ENCODE measurements at places on chromosomes 13 and 19.
A peak's percentile ranks its signal among the peaks of the same experiment; 100 is the strongest.

DNA sequence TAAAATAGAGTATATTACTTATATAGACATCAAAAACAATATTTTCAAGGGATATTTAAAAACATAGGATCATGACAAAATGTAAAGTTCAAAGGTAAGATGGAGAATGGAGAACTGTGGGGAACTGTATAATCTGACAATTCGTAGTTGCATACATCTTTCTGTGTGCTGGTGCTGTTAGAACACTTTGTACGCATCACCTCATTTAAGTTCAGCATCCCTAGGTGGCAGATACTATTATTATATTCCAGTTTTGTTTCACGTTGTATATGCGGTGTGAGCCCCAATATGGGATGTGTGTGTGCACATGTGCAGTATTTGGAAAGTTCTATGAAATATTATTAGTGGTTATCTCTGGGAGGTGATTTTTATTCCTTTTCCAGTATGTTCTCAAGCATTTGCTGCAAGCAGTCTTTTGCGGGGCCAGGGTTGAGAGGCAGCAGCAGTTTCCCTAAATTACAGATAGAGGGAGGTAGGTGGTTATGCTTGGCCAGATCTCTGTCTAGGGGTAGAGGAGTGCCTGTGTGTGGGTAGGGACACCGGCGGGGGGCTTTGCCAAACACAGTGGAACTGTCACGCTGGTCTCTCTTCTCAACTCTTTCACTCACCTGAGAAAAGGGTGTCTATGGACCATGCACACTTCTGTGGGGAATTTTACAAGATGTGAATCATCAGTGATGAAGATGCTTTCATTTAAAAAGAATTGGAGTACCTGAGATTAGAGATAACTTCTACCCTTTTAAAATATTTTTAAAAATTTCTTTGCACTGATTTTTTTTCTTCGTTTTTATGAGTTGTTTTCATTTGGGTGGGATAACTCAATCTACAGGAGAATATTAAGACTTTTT is 55.6 kb upstream of the ALOX5AP start:
- DNase-seq = peak; percentile 45

DNA sequence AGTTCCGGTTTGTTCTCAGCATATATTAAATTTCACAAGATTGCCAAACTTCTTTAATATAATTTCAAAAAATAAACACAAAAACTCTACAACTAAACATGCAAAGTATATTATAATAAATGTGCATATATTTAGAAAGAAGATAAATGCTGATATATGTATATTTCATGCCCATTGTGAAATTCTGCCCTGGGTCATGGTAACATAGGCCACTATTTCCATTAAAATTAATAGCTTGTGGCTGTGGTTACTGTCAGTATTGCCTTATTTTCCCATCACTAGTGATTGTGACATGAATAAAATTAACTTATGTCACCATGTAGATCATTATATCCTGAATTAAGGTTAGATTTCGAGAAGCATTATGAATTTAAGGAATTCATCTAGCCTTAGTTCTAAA is 410.9 kb downstream of the DACH1 start:
- no peak for DNase-seq

- DNase-seq = no peak
Observed at GRCh38 chr13:61030445-61030844, 385.2 kb downstream of the PCDH20 start.

DNA sequence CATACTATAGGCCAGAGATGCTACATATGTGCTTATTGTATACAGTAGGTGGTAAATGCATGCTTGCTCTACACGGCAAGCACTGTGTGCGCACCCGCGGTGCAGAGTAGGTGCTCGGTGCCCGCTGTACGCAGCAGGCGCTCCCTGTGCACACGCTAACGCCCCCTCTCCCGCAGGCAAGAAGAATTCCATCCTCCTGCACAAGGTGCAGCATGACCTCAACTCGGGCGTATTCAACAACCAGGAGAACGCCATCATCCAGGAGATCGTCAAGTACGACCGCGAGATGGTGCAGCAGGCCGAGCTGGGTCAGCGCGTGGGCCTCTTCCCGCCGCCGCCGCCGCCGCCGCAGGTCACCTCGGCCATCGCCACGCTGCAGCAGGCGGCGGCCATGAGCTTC is 17.7 kb downstream of the POLRMT start:
- no peak for DNase-seq

GRCh38 chr13:110373617-110374016 is 66.5 kb downstream of the COL4A2 start:
- no peak for DNase-seq

GRCh38 chr13:27270594-27271520 is at the start of gene RASL11A:
RASL11A (plus strand) TSS chr13:27270830; CDS start chr13:27270945, 115 bp downstream.
- peak; percentile 66 for DNase-seq

- DNase-seq = no peak
Observed at GRCh38 chr13:99344610-99345208, 37.5 kb upstream of the GPR183 start.

DNA sequence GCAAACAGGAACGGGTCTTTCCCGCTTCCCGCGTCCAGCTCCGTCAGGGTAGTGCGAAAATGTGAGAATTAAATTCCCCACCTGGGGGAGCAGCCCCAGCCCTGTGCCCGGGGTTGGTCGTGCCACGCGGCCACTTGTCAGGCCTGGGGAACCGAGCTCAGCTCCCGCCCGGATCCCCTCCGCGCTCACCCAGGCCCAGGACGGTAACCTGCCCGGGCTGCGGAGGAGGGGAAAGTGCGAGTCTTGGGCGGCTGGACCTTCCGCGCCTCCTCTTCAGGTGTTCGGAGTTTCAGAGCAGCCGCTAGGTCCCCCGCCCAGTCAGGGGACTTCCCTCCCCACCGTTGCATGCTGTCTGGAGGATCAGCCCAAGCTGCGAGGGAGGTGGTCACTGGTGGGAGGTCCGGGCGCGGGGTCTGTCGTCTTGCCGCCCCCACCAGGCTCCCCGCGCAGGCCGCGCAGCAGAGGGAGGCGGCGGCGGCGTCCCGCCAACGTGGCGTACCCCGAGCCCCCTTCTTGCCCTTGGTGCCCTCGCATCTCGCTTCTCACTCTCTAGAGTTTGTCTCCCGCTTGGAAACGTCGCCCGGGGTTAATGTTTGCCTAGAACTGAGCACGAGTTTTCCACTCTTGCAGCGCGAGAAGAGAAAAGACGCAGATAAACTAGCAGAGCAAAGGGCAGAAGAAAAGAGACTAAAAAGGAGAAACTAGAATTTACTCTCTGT is 8.1 kb downstream of the URAD start:
- no peak for DNase-seq

- DNase-seq = no peak
Observed at GRCh38 chr19:41159881-41160280, 33.1 kb upstream of the CYP2S1 start.

GRCh38 chr13:99051768-99052455 is 74.0 kb upstream of the DOCK9 start:
- DNase-seq = peak; percentile 28

DNA sequence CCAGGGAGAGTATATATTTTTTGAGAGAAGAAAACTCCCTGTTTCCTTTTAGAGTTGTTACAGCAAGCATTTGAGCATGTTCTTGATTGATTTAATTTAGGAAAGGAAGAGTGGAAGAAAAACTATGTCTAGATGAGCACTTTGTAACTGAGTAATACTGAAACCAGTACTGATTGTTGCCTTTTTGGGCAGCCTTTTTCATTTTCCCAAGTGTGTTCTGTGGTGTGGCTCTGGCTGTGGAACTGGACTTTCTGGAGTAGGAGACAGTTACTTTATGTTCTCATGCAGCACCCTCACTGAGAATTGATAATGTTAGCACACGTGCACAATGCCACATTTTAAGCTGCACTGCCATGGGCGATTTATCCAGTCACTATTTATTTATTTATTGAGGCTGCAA is 211.5 kb downstream of the LMO7 start:
- DNase-seq = no peak

DNA sequence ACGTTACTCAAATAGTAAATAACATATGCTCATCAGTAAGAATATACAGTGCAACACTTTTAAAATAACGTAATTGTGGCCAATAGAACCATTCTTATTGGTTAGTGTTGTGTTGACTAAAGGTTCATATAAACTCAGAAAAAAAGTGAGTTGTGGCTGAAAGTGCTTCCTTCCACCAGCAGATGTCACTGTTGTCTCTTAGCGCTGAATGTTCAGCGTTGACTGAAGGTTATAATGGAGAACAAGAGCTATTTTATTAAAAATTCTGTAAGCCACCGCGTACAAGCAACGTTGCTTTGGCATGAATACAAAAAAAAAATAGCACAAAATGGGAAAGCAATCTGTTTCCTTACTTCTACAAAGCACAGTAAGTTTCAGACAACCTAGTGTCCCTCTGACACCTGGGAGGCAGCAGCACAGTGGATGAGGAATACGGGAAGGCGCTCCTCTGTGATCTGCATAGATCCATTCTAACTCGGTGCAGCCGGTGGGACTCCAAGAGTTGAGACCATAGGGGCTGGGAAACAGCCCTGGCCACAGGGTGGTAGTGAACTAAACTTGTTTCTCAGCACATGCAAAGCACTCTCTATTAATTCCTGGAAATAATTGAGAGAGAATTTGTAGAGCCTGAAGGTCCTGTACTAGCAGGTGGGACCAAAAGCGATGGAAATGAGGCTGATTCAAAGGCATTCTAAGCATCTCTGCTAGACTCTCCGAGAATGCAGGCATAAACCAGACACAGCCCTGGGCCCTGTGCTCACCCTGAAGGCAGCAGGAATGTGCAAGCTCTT is 23.9 kb upstream of the OXGR1 start:
- DNase-seq = peak; percentile 43

DNA sequence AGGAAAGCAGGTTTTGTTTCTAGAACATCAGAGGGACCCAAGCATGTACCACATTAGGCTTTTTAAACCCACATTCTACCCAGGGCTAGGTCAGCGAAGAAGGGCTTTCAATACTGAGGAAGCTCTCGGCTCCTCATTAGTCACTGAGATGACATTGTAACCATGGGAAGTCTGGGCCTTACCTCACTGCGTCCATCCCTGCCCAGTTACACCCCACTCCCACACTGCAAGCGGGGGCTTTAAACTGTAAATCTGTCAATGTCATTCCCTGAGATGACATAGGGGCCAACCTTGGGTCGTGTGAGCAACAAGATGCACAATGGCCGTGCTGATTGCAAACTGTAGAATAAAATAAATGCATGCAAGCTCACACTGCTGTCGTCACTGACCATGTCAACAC is 21.7 kb upstream of the TFDP1 start:
- DNase-seq = no peak

- DNase-seq = no peak
Observed at GRCh38 chr13:52992110-52992509, 36.5 kb upstream of the OLFM4 start.

DNA sequence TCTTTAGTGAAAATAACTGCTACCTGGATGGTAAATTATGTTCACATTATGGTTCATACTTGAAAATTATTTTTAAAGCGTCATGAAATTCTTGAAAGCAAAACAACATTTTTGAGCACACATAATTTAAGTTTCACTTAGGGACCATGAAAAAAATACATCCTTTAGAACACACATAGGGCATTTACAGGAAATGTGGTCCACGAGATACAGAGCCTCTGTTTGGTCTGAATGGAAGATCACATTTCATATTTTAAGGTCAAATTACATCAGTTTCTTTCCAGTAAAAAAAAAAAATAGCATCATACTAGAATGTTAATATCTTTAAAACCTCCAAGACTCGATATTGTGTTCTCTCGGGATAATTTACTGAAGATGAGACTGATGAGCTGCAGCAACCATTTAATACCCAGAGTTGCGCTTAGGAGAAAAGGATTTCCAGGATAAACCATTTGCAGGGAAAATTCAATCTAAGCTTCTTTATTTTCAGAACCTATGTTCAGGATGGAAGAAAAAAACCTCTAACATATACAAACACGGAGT is 720.7 kb downstream of the DIAPH3 start:
- no peak for DNase-seq

GRCh38 chr19:723247-723646 is 14.5 kb downstream of the PALM start:
- DNase-seq = no peak

DNA sequence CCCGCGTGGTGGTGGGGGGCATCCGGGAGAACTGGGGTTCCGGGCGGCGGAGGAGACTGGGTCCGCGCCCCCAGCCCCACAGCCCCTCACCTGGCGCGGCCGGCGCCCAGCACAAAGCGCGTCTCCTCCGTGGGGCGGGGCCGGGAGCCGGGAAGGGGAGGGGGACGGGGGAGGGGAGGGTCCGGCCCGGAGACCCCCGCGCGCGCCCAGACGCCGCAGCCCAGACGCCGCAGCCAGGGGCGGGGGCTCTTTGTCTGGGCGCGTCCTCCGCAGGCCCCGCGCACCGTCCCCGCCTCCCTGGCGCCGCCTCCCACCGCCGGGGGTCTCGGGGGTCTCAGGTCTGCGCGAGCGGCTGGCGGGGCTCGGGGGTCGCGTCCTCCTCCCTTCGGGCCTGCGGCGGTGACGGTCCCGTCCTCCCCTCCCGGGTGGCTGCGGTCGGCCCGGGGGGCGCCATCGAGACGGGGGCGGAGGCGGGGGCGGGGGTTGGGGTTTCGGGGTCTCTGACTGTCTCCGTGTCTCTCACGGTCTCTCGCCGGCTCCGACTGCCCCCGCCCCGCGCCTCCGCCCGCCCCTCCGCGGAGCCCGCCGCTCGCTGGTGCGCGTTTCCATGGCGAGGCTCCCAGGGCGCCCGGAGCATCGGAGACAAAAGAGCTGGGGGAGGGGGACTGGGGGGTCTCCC is at the start of gene PLPPR3:
Gene PLPPR3 (minus strand): TSS at position 131 of the 679 bp plus-strand sequence. CDS start 396 bp downstream, outside the sequence.
- DNase-seq = no peak

GRCh38 chr13:30191491-30192100 is 115.8 kb downstream of the KATNAL1 start:
- no peak for DNase-seq

DNA sequence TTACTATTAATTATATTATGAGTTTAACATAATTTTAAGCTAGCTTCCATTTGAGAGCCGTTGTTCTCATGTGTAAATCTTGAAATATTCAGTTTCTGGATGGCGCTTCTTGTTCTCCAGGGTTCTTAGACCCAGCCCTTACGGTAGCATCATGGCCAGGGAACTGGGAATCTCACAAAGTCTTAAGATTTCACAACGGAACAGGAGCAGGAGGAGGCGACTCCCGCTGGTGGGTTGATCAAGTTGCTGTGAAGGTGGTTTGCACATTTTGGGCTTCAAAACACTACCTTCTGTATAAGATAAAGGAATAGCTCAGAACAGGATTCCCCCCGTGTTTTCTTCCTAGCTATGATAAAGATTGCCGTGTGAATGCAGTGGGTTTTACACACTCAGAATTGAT is 2.8 kb downstream of the NAXD start:
- DNase-seq = no peak

DNA sequence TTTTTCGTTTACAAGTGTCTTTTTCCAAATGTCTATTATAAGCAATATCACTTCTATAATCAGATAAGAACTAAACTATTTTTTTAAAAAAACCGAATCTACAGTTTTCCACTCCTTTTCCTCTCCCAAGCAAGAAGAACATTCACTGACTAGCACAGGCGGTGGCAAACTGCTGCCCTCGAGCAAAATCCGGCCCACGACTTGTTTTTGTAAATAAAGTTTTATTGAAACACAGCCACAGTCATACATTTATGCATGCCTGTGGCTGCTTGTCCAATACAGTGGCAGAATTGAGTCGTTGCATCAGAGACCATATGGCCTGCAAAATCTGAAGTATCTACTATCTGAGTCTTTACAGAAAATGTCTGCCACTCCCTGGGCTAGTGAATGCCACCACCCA is 27.4 kb downstream of the INSR start:
- no peak for DNase-seq

All from CD4-positive, alpha-beta T cell treated with Interleukin-15 for 4 hours (primary cell).